ENCODE measurements at places on chromosomes 2 and 18.

- DNase-seq = no peak
These were observed 140.7 kb downstream of the LDLRAD4 start for GRCh38 chr18:13359210-13359609.

DNA sequence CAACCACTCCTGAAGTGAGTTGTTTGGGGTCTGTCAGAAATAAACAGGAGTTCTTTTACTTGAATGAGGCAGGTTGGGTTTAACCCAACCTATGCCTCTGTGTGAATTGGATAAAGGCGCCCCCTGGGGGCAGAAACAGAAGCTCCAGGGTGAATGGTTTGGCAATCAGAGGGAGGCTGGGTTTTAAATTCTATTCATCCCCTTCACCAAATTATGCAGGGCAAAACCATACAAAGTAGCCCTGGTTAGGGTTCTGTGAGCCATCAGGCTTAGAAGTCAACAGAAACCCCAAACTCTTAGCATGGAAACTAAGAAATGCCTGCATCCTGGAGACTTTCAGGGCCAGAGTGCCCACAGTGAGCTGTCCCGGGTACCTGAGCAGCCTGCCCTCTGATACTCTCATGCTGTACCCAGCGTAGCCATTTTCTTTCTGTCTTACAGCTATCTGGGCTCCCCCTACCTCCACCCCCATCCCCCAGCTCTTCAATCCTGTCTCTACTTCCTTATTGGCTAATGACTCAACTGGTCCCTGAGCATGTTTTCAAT lies 241.5 kb downstream of the ICOS start:
- DNase-seq = no peak

DNA sequence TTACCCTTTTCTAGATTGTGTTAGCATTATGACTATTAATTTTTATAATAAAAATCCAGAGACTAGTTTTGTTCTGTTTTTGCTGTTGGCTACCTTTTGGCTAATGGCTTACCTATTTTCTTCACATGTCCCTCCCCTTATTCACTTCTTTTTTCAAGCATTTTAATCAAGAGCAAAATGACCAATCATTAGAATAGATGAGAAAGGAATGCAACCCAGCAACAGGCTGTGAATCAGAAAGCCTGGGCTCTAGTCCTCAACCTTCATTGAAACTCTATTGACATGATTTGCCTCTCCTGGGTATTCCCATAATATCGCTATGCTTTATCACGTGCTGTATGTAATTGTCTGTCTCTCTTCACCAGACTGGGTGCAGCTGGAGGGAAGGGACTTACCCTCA lies 370.1 kb downstream of the IRS1 start:
- DNase-seq = no peak

DNA sequence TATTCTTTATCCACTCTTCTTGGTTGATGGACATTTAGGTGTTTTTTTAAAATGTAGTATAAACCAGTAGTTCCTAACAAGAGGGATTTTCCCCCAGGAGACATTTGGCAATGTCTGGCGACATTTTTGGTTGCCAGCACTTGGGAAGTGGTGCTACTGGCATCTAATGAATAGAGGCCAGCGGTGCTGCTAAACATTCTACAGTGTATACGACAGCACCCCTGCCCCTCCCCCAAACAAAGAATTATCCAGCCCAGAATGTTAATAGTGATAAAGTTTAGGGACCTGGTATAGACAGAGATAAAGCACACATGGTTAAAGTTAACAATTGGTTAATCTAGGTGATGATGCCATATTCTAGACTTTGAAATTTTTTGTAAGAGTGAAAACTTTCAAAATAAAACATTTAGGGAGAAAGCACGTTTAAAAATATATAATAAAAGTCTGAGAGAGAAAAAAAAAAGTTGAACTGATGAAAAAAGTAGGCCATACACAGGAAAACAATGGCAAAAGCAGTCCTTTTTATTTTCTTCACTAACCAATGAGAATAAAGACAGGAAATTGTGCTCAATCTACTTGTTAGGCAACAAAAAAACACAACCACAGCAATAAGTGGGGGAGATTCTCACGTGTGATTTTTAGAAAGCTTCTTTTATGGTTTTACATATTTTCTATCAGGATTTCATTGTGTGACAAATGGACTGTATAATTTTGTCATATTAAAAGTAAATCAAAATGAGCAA lies 14.8 kb downstream of the FBXO48 start:
- no peak for DNase-seq

DNA sequence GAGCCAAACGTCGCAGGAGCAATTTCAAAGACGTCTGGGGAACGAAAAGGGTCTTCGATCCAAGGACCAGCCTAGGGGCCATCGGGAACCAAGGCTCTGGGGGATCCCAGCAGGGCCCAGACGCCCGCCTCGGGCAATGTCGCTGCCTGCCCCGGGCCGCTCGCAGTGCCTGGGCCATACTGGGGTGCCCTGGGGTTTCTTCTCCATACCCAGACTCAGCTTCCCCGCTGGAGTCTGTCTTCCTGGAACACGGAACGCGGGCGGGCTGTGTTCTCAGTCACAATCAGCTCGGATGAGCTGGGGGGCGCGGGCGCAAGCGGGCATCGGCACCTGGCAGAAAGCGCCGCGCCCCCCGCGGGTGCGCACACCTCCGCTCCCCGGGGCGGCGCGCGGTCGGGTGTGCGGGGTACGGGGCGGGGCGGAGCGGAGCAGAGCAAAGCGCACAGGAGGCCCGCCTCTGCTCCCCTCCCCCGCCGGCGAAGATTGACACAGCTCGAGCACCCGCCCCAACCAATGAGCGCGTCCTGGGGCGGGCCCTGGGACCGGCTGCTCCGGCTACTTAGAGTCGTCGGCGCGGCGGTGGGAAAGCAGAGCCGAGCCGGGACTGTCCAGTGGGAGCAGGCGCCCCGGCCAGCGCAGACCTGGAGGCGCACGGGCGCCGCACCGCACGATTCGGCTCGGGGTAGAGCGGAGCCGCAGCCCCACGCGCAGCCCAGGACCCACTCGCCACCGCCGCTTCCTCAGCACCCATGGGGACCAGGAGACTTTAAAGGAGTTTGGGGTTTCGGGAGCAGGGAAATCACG lies at the start of gene LRATD1:
TSS of gene LRATD1 (plus strand) at position 585 of the 804 bp plus-strand sequence. CDS start 1,263 bp downstream, outside the sequence.
- no peak for DNase-seq

- DNase-seq = peak; percentile 19
These were observed 5.9 kb downstream of the SCYGR4 start for GRCh38 chr2:227623226-227623625.

DNA sequence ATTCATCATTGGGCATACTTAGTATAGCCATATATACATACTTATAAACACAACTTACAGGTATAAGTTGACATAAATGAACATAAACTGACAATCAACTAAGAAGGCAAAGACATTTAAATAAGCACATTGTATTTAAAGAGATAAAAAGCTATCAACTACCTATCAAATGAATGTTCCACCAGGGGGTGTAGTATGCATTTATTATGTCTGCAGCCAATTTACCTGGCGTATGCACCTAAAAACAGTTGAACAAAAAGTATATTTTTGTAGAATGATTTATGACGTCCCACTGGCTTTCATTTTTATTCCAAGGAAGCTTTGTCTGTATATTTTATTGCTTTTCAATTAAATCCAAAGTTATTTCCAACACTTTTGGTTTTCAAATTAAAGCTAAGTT lies 323.5 kb downstream of the AFF3 start:
- DNase-seq = no peak

GRCh38 chr2:84212611-84213314 lies 246.3 kb downstream of the SUCLG1 start:
- no peak for DNase-seq

Measured in BJ (cell line).